Hematopoietic multipotent progenitor cell treated with erythropoietin and hydrocortisone succinate and interleukin-3 and kit ligand, for 4 days (in vitro differentiated cells): ENCODE measurements at places on chromosomes 1 and 21.

DNA sequence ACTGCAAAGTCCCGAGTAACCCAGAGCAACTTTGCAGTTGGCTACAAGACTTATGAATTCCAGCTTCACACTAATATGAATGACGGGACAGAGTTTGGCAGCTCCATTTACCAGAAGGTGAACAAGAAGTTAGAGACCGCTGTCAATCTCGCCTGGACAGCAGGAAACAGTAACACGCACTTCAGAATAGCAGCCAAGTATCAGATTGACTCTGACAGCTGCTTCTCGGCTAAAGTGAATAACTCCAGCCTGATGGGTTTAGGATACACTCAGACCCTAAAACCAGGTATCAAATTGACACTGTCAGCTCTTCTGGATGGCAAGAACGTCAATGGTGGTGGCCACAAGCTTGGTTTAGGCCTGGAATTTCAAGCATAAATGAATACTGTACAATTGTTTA lies 66.8 kb downstream of the ACBD6 start:
- no peak for DNase-seq

- no peak for DNase-seq
Measured at GRCh38 chr1:207345644-207346477, 24.4 kb downstream of the CD55 start.

GRCh38 chr21:46028573-46029091 lies 47.1 kb downstream of the COL6A1 start:
- DNase-seq = no peak

DNA sequence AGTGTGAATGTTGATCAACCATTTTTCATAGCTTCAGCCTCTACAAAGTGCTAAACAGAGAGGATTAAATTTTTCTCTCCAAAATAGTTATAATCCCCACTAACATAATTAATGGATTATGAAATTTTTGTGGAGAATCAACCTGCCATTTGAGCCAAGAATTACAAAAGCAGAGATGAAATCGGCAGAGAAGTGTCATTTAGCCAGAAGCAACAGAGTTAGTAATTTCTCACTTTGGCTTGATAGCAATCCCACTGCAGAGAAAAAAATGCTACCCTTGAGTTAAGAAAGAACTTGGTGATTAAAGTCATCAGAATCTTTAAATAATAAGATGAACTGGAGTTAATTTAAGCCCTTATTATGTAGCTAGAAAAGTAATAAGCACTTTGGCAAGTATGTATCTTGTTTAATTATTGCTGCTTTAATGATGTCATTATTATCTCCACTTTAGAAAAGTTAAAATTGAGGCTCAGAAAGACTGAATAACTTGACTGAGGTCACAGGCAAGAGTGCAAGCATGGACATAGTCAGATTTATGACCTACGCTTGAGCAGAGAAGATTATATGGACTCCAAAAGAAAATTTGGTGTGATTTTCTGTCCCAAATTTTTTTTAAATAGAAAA lies 37.3 kb downstream of the RGS4 start:
- DNase-seq = no peak

GRCh38 chr1:15100121-15100879 lies 53.2 kb upstream of the TMEM51 start:
- DNase-seq = peak; percentile 60

GRCh38 chr1:213330281-213330680 lies 279.2 kb downstream of the RPS6KC1 start:
- DNase-seq = no peak

DNA sequence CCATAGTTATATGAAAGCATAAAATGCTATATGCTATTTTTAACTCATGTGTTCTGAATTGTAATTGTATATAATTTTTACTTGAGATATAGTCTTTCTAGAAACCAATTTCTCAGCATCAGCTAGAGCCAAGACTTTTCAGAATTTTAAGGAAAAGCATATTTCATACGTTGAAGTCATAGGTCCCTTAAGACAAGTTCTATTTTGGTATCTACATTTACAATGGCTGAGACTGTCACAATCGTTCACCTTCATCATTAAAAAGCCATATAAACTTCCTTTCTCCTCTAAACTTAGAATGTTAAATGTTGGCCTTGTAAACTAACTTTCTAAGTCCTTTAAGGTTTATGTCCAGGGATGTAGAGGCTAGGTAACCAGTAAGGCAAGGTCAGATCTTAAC lies 104.1 kb downstream of the LRRC40 start:
- no peak for DNase-seq

- peak; percentile 21 for DNase-seq
Measured at GRCh38 chr1:24874611-24875234, 55.4 kb downstream of the RUNX3 start.

GRCh38 chr1:97070376-97070775 lies 348.8 kb downstream of the PTBP2 start:
- no peak for DNase-seq

DNA sequence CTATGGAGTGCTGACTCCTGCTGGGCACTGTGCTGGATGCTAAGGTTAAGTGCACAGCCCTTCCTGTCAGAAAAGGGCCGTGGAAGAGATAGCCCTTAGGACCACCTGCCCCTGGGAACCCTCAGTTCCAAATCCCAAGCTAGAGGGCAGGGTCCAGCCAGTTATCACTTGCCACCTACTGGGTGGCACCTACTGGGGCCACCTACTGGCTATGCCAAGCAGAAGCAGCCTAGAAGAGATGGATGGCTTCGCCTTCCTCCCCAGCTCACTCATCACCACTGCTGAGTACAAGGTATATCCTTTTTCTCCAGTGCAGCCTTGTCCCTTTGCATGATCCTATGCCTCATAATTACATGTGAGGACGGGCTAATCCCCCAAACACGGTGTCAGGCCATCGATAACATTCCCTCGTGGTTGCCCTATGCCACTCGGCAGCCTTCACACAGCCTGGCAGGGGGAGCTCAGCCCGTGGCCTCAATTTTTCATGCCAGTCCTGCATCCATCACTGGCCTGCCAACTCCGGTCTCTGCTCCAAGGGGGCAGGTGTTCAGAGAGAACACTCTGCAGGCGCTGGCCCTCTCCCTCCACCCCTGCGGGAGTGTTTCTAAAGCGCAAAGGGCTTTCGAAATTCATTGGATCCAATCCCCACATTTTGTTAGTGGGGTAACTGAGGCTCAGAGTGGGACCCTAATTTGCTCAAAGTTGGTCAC lies 49.0 kb downstream of the SYT2 start:
- DNase-seq = peak; percentile 28

GRCh38 chr1:115327270-115327669 lies 10.8 kb downstream of the NGF start:
- DNase-seq = no peak

- DNase-seq = peak; percentile 1
Measured at GRCh38 chr21:27590271-27590670, 623.4 kb upstream of the ADAMTS5 start.

GRCh38 chr1:187476671-187477070 lies 647.9 kb downstream of the PLA2G4A start:
- DNase-seq = peak; percentile 22

GRCh38 chr1:20476265-20477038 lies 9.6 kb downstream of the CAMK2N1 start:
- no peak for DNase-seq
